Hematopoietic multipotent progenitor cell treated with erythropoietin and hydrocortisone succinate and interleukin-3 and kit ligand, for 6 days (in vitro differentiated cells): ENCODE measurements at places on chromosomes 6 and 20.

- no peak for DNase-seq
These were observed 67.1 kb downstream of the LAMP5 start for GRCh38 chr20:9581509-9581908.

GRCh38 chr20:9223296-9223695, 154.4 kb downstream of the PLCB4 start:
- no peak for DNase-seq

DNA sequence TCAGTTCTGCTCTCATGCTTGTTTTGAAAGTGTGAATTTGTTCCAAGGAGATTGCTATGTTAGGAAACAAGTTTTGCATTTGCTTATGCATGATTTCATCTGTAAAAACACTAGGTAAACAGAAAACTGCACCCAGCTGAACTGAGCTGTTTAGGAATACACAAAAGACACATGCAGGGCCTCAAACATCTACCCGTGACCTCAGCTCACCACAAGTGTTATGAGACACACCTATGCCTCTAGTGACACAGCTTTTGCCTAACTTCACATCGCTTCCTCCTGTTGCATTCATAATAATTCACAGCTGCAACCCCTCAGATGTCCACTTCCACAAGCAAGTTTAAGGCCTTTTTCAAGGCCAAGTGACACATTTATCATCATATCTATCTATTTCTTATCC, 98.0 kb upstream of the SLC24A3 start:
- no peak for DNase-seq

DNA sequence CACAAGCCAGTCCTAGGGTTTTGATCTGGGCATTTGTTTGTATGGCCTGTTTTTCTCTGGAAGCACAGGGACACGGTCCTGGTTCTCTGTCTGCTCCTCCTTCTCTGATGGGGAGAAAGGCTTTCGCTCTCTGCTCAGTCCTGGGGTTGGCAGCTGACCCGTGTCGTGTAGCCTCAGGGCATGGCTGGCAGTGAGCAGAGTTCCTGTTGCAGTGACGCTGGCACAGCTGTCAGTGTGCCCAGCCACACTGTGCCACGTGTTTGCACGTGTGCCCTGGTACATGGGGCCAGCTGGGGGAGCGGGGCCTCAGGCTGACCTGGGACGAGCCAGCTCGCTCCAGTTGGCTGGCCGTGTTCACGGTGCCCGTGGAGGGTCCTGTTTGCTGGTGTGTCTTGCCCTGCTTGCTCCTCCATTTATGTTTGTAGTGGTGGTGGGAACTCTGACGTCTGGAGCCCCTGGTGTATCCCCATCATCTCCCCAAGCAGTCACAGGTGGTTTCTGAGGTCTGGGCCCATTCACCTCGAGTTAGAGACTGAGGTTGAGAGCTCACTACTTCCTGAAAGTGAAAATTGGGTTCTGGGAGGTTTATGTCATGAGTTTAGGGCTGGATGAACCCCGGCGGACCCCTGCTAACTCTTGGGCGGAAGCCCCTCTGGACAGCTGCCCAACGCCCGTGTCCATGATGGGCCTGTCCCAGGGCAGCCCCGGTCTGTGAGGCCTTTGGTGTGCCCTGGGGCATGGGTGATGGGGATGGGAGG, 10.2 kb upstream of the DNAJC5 start:
- DNase-seq, result no peak

- DNase-seq, result no peak
These were observed 51.5 kb downstream of the PLCB1 start for GRCh38 chr20:8183526-8183925.

GRCh38 chr20:43948455-43948854, 33.8 kb downstream of the TOX2 start:
- no peak for DNase-seq

DNA sequence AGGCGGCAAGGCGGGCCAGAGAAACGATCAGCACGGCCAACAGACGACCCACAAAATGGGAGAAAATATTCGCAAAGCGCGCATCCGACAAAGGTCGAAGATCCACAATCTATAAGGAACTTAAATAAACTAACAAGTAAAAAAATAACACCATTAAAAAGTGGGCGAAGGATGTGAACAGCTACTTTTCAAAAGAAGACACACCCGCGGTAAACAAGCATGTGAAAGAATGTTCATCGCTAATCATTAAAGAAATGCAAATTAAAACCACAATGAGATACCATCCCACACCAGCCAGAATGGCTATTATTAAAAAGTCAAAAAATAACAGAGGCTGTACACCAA, 117.8 kb upstream of the SIRPA start:
- DNase-seq, result no peak

DNA sequence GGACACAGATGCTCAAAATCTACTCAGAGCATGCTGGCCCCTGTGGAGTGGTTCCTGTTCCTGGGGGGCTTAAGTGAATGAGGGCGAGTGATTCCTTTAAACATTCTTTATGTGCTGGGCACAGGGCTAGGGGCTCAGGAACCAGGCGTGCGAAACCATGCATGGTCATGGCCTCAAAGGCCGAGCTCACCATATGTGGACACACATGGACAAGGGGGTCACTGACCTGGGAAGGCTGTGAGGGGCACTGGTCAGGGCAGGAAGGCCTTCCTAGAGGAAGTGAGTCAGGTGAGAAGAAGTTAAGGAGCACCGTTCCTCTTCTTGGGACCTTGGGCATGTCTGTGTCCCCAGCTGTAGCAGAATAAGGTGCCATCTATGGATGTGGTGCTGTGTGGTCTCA, 74.6 kb upstream of the BHLHE23 start:
- DNase-seq, result no peak

DNA sequence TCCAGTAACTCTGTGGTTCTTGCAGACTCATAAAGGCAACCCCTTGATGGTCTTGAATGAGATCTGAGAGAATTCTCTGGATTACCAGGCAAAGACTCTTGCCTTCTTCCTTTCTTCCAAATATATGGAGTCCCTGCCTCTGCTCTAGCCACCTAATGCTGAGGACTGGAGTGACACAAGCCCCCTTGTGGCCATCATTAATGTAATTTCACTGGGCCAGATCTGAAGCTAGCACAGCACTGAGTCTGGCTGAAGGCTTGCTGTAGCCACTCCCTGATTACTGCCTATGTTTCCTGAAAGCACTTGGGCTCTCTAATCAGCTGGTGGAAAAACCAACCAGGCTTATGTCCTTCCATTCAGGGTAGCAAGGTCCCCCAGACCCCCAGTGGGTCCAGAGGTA, 559.3 kb upstream of the IRAK1BP1 start:
- peak; percentile 19 for DNase-seq

DNA sequence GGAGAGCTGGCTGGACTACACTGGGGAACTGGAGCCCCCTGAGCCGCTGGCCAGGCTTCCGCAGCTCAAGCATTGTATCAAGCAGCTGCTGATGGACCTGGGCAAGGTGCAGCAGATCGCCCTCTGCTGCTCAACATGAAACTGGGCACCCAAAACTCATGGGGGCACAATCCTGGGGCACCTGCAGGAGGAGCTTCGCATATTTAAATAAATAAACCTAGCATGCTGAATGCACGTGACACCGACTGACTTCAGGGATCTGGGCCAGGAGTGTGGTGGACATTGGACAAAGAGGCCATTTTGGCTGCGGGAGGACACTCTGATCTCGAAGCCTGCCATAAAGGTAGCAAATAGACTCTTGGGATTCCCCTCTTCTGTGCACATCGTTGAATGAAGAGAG, 6.8 kb downstream of the SCAND1 start:
- peak; percentile 80 for DNase-seq

DNA sequence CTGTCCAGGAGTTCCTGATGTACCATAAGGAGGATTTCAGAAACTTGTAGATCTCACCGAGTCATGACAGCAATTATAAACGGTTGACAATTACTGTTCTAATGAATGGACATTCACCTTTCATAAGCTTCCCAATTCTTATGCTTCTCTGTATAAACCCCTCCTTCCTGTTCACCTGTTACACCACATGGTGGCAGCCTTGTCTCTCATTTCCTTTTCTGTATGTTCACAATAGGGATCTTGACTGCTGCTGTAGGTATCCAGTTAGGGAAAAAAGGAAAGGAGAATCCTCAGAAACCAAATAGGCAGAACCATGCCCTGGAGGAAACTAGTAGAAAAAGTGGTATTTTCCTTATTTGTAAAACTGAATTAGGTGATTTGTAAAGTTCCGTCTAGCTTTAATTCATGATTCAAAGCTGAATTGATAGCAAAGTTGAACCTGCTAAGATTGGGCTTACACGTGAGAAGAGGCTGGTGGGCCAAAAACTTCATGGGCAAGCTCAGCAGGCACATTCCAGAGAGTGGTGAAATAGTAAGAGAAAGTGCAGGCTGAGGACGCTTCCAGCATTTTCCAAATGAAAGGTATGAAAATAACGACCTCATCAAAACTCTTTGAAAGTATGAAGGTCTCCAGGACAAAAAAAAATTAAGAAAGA, 29.0 kb upstream of the TBPL1 start:
- peak; percentile 89 for DNase-seq

DNA sequence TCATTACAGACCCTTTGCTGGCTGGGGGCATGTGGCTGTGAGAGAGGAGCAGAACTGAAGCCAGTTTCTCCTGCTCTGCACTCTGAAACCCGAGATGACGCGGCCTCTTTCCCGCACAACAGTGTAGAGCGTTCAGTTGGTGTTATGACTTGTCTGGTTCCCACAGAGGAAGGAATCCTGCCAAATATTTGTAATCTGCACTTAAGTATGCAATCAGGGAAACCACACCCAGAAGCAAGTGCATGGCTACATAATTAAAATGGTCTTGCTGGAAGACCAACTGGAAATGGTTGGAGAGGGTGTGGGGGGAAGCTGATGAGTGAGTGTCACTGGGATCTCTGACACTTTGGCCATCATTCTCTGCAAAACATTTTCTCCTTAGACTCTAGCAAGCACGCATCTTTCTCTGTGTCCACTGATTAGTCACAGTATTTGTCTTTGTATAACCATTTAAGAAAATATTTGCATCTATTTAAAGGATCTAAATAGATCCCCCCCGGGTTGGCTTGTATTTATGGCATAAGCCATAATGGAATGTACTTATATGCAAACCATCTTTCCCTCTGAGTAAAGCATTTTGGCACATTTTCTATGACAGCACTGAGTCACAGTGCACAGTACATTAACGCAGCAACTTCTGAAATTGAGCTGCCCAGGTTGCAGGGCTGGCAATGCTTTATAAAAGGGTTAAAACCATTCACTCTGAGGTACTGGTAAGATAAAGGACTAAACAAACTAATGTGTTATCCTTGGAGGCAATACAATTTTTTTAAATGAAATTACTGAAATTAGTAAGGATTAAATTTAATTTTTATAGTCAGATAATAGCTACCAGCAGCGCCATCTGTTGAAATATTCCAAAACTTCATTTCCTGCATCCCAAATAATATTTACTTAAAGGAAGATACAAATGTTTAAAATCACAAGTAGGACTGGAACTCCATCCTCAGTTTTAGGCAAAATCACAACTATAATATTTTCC, 76.7 kb downstream of the FOXC1 start:
- peak; percentile 61 for DNase-seq

DNA sequence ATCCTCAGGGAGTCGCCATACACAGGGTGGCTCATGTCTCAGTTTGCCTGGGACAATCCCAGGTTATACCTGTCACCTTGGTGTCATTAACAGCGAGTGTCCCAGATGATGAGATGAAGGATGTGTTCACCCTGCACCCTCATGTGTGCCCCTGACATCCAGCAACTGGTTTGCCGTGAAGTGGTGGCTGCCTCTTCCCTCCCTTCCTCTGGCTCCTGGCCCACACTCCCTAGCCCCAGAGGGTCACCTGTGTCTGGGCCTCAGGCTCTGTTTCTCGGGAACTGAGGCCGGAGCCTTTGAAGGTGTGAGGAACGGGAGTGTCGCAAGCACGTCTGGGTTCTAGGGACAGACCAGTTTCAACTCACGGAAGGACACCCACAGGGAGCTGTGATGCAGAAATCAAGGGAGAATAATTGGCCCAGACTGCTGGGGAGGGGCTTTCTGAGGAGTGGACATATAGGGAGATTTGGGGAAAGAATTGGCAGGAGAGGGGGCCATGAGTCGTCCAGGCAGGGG, 35.8 kb upstream of the PHACTR3 start:
- DNase-seq, result no peak

DNA sequence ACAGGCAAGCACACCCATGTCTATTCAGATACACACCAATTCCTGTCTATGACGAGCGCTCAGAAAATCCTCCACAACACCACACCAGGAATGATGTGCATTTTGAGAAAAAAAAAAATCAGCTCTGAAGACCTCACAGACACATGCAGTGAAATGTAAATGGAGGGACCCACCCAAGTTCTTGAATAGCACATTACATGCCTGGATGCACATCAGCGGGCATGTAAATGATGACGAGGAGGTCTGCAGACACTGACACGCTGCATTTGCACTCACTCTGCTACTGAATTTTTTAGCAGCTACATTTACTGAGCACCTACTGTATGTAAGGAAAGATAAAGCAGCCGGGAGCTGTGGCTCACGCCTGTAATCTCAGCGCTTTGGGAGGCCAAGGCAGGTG, 14.7 kb downstream of the NRSN2 start:
- no peak for DNase-seq

DNA sequence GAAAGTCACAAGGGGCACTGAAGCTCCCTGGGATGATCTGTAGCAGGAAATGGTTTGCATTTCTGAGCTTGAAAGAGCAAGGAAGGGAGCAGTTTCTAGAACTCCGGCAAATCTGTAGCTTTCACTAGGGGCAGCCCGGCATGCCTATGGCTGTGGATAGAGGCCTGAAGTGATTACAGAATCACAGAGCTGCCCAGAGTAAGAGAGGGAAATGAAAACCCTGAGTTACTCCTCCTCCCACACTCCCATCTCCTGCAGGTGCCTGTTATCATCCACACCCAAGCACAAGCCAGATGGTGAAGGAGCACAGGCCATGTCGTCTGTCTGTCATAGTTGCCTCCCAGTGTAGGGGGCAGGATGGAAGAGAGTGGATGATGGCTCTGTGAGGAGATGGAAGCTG, 37.1 kb downstream of the HLA-F start:
- no peak for DNase-seq

GRCh38 chr6:70601014-70601413, 34.3 kb downstream of the SDHAF4 start:
- no peak for DNase-seq

DNA sequence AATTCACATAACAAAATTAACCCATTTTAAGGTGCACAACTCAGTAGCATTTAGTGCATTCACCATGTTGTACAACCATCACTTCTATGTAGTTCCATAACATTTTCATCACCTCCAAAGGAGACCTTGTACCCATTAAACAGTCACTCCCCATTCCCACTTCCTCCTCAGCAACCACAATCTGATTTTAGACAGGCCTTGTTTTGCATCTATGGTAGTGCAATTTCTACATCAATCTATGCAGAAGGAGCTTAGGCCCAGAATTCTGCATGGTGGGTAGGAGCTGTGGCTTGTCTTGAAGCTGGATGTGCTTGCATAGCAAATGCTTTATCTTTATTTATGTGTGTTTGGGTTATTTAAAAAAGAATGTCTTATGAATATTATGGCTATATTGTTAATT, 13.5 kb upstream of the HLA-DQA1 start:
- peak; percentile 36 for DNase-seq

- peak; percentile 82 for DNase-seq
These were observed 12.0 kb downstream of the SLC12A5 start for GRCh38 chr20:46040902-46041535.

- no peak for DNase-seq
These were observed 150.6 kb downstream of the NFATC2 start for GRCh38 chr20:51391926-51392325.

- no peak for DNase-seq
These were observed 504.5 kb downstream of the CD83 start for GRCh38 chr6:14622085-14622484.
